Psoas muscle (tissue), 8 donors: ENCODE measurements at places on chromosomes 12 and 14. TPM values are rescaled to one million over a fixed set of nuclear protein-coding genes. Genes with fewer than 3 reads are reported as not detected.

Gene LRRC43
- 0.36 TPM for total RNA-seq

GRCh38 chr14:52926953-52927352 lies 23.9 kb downstream of the FERMT2 start:
- no peak for DNase-seq

- no peak for DNase-seq
Observed at GRCh38 chr14:71576472-71576871, 355.8 kb upstream of the RGS6 start.

Gene IL22
- total RNA-seq: not detected

Gene MIP
- not detected for total RNA-seq

Gene GOLT1B
- 19.6 TPM for total RNA-seq

DNA sequence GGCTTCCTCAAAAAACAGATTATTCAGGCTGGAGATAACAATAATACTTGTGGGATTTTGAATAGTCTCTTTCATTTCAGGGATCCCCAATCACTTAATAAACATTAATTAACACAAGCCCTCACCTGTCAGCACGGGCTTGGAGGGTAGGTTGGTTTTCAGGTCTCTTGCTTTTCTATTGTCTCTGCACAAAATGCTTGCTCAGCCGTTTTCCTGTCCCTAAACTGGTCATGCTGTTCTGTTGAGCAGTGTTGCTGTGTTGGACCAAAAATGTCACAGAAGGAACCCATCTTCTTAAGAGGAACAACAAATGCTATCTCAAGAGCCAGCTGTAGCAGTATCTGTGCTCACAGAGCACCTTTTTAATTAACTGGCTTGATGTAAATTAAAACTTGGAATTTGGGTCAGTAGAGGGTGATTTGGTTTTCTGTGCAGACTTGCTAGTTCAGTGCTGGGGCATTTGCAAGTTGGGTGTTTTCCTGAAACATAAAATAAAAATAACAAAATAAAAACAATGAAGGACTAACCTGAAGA lies 231.8 kb upstream of the CRY1 start:
- no peak for DNase-seq

DNA sequence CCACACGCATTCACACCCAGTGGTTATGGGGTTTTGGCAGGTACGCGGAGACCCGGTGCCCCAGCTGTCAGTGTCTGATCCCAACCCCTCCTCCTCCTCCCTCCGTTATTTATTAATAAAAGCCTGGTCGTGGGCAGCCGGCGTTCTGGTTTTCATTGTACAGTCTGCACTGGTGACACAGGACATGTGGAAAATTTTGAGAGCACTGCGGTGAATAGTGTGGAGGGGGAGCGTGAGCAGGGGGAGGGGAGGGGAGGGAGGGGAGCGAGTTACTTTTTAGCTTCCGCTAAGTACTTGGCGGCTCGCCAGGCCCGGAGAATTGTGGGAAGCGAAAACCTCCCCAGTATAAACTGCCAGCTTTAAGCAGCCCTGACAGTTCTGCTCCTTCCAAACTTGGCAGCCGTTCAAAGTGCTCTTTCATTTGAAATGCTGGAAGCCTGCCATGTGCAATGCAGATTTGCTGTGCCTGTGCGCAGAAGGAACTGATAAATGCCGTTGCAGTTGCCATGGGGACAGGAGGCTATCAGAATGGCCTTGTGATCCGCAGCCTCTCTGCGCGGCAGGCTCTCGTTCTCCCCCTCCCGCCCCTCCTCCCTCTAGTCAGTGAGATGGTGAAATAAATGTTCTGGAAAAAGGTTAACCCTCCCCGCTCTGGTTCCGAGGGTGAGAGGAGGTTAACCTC lies 11.7 kb upstream of the IRF2BPL start:
- peak; percentile 99 for DNase-seq

Gene CACNA2D4
- total RNA-seq: 0.95 TPM

Gene SLC38A4
- total RNA-seq: 17.0 TPM

DNA sequence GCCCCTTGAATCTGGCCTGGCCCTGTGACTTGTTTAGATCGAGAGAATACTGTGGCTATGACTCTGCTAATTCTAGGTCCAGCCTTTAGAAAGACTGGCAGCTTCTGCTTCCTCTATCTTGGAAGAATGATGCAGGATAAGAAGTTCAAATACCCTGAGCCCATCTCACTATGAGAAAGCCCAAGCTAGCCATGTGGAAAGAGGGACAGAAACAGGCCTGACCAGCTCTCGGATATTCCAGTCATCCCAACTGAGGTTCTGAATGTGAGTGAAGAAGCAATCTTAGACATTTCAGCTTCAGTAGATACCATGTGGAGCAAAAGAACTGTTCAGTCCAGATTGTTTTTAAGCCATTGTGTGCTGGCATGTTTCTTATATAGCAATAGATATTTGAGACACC lies 17.3 kb upstream of the KRR1 start:
- DNase-seq: no peak

DNA sequence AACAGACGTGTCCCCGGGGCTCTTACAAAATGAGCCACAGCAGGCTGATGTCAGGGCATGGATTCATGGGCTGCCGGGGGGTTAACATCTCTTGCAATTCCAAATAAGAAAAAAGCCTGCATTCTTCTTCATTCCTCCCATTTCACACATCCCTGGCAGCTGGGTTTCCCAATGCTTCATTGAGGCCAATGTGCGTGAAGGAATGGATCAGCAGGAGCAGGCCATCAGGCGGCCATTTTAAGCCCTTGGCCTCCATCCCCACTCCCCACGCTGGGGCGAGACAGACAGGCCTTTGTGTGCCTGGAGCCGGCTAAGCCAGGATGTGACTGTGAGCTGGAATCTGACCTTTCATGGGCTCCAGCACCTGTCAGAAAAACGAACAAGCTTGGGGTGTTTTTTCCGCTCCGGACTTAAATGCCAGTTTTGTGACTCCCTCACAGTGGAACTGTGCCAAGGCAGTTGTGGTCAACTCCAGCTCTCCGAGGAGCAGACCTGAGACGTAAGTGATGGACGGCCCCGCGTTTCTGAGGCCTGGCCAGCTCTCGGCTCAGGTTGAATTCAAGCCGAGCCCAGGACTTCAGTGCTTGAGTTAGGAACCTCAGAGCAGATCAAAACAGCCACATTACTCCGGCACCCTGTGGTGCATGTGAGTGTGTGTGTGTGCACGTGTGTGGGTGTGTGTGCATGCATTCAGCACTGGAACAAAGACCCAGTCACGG lies 133.1 kb downstream of the TMEM30B start:
- DNase-seq: peak; percentile 82

DNA sequence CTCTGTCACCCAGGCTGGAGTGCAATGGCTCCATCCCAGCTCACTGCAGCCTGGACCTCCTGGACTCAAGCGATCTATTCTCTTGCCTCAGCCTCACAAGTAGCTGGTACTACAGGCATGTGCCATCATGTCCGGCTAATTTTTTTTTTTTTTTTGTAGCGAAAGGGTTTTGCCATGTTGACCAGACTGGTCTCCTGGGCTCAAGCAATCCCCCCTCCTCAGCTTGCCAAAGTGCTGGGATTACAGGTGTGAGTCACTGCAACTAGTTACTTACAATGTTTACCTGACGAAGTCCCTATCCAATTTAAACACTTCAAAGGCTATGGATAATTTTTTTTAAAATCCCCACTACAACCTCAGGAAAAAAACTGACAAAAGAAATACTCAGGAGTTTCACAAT lies 1.8 kb downstream of the KRR1 start:
- DNase-seq: no peak

GRCh38 chr14:61459229-61459628 lies 137.8 kb downstream of the PRKCH start:
- no peak for DNase-seq

- DNase-seq: no peak
Observed at GRCh38 chr12:53755451-53755891, 3.7 kb upstream of the CISTR start.

DNA sequence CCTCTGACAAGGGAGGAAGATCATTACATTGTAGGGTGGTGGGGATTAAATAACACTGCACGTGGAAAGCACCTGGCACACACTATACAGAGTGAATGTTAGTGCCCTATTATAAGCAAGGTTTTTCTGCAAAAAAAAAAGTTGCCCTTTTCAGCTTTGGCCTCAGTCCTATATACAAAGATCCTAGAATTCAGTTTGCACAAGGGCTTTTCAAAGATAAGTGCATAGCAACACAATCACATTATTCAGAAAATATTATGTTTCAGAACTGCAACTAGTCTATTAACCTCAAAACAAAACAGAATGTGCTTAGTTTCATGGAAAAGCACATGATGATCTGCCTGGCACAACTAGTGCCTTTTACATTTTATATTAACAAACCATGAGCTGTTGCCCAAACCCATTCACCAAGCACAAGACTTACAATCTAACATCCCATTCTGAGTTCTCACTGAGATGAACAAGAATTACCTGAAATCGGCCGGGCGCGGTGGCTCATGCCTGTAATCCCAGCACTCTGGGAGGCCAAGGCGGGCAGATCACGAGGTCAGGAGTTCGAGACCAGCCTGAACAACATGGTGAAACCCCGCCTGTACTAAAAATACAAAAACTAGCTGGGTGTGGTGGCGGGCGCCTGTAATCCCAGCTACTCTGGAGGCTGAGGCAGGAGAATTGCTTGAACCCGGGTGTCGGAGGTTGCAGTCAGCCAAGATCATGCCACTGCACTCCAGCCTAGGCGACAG lies 1.8 kb downstream of the TM7SF3 start:
- DNase-seq: no peak

- DNase-seq: no peak
Observed at GRCh38 chr14:84225268-84225667, 1304.7 kb upstream of the FLRT2 start.

Gene OR6C2
- not detected for total RNA-seq

- no peak for DNase-seq
Observed at GRCh38 chr14:77355811-77356210, 21.1 kb downstream of the TMED8 start.

DNA sequence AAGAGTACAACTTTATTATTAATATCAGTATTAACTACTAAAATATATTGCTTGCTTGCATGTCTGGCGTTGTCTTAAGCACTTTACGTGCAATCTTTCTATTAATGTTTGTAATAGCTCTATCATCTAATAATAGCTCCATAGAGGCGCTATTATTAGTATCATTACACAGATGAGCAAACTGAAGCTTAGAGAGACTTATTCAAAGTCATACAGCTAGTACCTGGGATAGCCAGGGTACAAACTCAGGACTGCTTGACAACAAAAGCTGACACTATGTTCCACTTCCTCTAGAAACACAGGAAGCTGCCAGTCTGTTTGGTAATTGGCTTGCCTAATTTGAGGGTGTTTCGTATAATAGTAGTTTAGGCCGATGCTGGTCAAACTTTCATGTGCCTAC lies 523.2 kb downstream of the RMST start:
- no peak for DNase-seq

GRCh38 chr12:21439347-21439746 lies 1.9 kb downstream of the PYROXD1 start:
- DNase-seq: no peak

GRCh38 chr12:95473231-95473883 lies 595 bp upstream of the METAP2 start:
- peak; percentile 14 for DNase-seq

- no peak for DNase-seq
Observed at GRCh38 chr14:83289390-83289789, 1755.7 kb upstream of the SEL1L start.

- DNase-seq: no peak
Observed at GRCh38 chr12:56062996-56063395, 17.0 kb upstream of the ERBB3 start.

GRCh38 chr14:93749076-93749420 lies 39.2 kb downstream of the PRIMA1 start:
- no peak for DNase-seq

DNA sequence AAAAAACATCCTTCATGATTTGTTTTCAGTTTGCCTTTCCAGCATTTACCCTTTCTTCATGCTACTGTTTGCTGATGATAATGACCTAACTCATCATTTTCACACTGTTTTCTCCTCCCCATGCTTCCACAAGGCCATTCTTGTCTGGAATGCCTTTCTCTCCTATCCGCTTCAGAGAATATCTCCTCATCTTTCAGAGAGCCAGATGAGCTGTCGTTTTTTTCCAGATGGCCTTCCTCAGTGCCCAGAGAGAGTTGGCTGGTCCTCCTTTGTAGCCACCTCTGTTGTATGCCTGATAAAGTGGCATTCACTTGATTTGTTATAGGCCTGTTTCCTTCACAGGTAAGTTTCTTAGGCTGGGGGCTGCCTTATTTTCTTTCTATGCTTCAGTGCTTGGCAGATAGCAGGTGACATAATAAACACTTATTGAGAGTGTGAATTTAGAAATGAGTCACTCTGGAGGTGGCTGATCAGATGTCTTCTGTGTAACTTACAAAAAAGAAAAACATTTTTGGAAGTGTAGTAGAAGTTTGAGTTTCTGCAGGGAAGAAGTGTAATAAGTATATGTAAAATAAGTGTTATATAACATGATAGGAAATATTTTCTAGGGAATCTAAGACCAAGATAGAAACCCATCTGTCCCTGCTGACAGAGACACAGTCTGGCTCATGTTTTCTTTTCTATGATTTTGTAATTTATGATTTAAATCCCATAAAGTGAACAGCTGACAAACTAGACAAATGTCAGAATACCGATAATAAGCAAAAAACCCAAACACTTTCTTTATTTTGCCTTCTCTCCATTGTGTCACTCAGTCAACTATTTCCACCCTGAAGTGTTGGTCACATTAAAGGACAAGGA lies 174.5 kb downstream of the DACT1 start:
- DNase-seq: no peak

Gene GAPDH
- 7,728 TPM for total RNA-seq

Gene IL23A
- not detected for total RNA-seq

Gene RNF212B
- total RNA-seq: not detected

- no peak for DNase-seq
Observed at GRCh38 chr12:20339060-20339459, 29.3 kb upstream of the PDE3A start.

DNA sequence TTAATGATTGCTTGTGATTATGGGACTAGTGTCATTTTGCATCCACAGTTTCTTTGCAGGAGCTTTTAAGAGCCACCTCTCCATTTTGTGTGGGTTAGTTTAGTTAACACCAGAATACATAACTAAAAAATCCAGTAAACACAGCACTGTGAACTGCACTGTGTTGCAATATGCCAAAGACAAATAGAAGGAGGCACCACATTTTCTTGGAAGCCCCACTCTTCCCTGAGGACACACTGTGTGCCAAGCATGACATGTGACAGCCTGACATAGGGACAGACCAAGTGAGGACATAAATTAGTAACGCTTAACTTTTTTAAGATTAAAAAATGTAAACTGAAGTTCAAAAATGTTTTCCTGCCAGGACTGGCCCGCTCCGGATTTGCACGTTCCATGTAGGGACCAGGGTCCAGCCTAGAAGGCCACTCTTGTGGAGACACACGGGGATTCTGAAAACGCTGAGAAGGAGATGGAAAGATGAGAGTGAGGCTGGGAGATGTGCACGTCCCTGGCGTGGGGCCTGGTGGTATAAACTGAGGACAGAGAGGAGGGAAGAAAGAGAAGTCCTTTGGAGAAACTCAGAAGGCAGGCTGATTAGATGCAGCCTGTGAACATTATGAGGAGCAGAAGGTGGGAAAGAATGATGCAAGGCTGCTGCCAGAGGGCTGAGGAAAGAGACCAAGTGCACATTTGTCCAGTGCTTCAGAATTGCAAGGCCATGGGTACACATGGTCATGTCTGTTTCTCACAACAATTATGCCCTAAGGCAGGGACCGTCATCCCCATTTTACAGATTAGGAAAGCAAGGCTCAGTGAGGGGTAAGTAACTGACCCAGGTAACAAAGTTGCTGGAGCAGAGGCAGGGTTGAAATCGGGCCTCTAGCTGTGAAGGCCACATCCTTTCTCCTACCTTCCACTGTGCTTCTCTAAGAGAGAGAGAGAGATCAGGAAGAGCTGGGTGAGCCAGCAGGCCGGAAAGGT lies 45.1 kb downstream of the ISCA2 start:
- DNase-seq: no peak

GRCh38 chr14:92411941-92412340 lies 89.0 kb downstream of the SLC24A4 start:
- no peak for DNase-seq

GRCh38 chr14:93775744-93776143 lies 12.5 kb downstream of the PRIMA1 start:
- DNase-seq: no peak
